SK-N-SH treated with all-trans-retinoic acid at 6 μM for 48 hours (cell line): ENCODE measurements at places on chromosomes 1 and 21.

- peak; percentile 47; the same call in 1 of the 3 replicates for ATAC-seq
These were observed 633.8 kb downstream of the NCAM2 start for GRCh38 chr21:21631961-21632360.

- no peak for ATAC-seq
These were observed 144.2 kb downstream of the LYPLAL1 start for GRCh38 chr1:219317762-219318353.

- no peak for ATAC-seq
These were observed 3.0 kb downstream of the NT5C1A start for GRCh38 chr1:39668894-39669293.

GRCh38 chr1:15956150-15956549 lies 19.8 kb downstream of the ZBTB17 start:
- peak; percentile 12; the same call in 1 of the 3 replicates for ATAC-seq

- no peak for ATAC-seq
These were observed 116.2 kb downstream of the KIF26B start for GRCh38 chr1:245270972-245271371.

- ATAC-seq = no peak
These were observed 8.2 kb upstream of the TRIM63 start for GRCh38 chr1:26075421-26076144.

GRCh38 chr1:198187973-198188588 lies 31.3 kb downstream of the NEK7 start:
- peak; percentile 22 for ATAC-seq

- no peak for ATAC-seq
These were observed 6.2 kb upstream of the ANKRD65 start for GRCh38 chr1:1427106-1427819.

GRCh38 chr1:190102757-190103326 lies 374.8 kb downstream of the BRINP3 start:
- ATAC-seq = no peak

GRCh38 chr1:212287261-212287895 lies 2.2 kb downstream of the PPP2R5A start:
- no peak for ATAC-seq

- ATAC-seq = no peak
These were observed 9.8 kb downstream of the CACYBP start for GRCh38 chr1:175009532-175009931.

GRCh38 chr1:69706473-69706872 lies 138.8 kb downstream of the LRRC7 start:
- ATAC-seq = no peak

DNA sequence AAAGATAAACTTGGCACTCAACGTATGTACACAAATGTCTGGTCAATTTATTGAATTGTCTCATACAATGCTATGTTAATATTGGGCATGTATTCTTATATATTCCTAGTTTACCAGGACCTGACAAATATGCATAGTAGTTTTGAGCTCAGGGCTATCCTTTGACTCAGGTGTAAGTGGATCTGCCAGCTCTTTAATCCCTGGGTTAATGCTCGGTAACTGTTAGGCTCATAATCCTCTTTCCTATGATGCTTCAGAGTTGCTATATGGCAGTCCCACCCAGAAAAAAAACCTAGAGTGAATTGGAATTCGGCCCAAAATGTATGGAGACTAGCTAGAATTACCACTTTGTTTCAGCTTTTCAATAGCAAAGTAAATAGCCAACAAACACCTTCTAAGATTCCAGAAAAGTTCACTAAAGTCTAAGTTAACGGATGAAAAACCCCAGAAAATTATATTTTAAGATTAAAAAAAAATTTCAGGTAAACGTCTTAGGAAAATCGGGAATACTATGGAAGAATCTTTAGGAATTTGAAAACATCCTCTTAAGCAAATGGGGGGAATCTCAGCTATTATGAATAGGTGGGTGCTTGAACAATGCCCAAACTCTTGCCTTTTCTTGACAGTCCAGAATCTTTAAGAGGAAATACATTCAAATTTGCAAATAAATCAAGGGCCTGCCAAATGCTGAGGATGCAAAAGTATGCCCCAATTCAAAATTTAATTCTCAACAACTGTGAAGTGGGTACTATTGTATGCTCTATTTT lies 10.9 kb downstream of the H3-3A start:
- no peak for ATAC-seq

DNA sequence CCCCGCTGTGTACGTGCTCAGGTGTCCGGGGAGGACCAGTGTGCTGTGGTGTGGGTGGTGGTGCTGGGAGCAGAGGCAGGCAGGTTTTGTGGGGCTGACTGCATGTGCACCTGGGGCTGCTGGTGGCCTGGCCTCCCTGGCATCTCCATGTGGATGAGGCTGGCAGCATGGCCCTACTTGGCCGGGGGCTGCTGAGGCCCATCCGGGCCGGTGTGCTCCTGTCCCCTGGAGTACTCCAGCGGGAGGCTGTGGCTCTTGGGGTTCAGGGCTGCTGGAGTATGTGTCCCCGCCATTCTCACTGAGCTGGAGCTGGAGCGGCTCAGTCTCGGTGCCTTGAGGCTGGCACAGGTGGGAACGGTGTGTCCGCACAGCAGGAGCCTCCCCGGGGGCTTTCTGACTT lies 20.8 kb upstream of the PEX10 start:
- no peak for ATAC-seq

GRCh38 chr1:110476028-110476765 lies 25.2 kb downstream of the PROK1 start:
- ATAC-seq = no peak

DNA sequence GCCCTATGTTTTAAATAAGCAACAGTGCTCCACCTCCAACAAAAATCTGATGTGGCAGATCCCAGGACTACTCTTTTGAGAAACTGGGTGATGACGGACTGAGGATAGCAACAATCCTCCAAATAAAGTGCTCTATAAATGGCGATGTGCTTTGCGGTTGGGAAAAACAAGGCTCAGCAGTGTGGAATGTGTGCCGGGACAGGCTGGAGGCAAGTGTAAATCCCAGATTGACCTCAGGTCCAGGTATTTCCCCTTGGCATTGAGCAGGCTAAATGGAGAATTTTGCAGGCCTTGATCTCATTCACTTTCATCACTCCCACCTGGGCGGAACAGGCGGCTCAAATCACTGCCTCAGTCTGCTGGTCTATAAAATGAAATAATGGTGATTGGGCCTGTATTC lies 35.1 kb downstream of the LRRC42 start:
- ATAC-seq = no peak

GRCh38 chr1:110877364-110877763 lies 4.4 kb downstream of the CD53 start:
- no peak for ATAC-seq

GRCh38 chr1:198620951-198621824 lies 17.7 kb upstream of the PTPRC start:
- no peak for ATAC-seq

- ATAC-seq = no peak
These were observed 124.6 kb downstream of the BACH1 start for GRCh38 chr21:29423099-29423870.

GRCh38 chr1:179376223-179376622 lies 10.5 kb downstream of the AXDND1 start:
- ATAC-seq = no peak

- ATAC-seq = no peak
These were observed 42.6 kb downstream of the FCRL5 start for GRCh38 chr1:157509546-157510232.

- peak; percentile 78 for ATAC-seq
These were observed 28.0 kb upstream of the EVA1B start for GRCh38 chr1:36351227-36351977.

DNA sequence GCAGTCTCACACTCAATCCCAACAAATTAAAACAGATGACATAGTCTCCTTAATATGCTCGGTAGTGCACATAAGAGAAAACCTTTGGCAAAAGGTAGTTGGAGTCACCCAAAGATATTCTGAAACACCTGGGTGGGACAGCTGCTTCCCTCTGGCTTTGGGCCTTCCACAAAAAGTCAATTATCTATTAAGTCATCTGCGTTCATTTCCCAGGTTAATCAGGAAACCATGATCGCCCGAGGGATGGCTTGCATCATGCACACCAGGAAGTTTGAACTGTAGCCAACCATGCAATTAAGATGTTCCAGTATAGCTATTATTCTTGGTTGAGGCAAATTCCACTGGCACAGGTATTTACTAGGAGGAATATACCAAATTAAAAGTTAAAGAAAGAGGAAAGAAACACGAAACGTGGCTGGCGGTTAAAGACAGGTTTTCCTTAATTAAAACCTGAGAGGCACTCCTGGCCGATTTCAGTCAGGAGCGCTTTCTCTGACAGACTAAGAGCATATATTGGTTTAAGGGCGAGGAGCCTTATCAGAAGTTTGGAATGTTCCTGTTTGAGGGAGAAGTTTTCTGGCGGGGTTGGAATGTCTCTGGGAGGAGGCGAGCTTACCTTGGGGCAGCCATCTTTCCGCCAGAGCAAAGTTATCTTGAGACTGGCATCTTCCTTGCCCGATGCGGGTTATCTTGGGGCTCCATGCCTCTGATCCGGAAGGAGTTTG lies 19.9 kb downstream of the CLDN17 start:
- no peak for ATAC-seq

DNA sequence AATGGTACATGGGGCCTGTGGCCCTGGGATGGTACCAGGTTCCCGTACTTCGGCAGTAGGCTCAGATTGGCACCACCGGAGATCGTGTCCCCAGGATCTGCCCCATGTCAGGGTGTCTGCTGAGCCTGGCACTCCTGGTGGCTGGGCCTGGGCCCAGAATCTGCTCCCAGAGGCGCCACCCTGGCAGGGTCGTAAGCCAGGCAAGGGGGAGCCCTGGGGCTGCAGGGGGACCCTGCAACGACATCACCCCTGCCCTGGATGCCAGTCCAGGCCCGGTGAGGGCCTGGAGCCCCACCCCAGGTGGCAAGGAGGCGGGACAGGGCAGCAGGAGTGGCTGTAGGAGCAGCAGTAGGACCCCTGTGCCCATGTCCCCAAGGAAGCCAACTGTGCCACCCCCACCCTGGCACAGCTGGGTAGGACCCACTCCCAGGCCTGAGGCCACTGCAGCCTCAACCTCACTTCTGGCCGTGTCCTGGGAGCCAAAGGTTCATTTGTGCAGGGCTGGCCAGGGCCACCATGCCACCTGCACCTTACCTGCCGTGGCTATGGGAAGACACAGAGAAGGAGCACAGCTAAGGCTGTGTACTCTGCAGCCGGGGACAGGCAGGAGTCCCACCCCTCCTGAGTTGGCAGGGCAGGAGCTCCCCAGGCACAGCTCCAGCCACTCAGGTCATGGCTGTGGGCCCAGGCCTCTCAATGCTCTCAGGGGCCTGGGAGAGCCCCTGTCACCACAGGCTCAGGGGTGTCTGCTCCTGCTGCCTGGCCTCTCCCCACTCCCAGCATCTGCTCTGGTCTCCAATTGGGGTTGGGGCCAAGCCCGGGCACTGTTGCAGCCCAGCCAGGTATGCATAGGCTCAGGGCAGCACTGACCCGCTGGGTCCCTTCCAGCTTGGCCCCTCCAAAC lies 141.7 kb downstream of the EIF4G3 start:
- no peak for ATAC-seq

DNA sequence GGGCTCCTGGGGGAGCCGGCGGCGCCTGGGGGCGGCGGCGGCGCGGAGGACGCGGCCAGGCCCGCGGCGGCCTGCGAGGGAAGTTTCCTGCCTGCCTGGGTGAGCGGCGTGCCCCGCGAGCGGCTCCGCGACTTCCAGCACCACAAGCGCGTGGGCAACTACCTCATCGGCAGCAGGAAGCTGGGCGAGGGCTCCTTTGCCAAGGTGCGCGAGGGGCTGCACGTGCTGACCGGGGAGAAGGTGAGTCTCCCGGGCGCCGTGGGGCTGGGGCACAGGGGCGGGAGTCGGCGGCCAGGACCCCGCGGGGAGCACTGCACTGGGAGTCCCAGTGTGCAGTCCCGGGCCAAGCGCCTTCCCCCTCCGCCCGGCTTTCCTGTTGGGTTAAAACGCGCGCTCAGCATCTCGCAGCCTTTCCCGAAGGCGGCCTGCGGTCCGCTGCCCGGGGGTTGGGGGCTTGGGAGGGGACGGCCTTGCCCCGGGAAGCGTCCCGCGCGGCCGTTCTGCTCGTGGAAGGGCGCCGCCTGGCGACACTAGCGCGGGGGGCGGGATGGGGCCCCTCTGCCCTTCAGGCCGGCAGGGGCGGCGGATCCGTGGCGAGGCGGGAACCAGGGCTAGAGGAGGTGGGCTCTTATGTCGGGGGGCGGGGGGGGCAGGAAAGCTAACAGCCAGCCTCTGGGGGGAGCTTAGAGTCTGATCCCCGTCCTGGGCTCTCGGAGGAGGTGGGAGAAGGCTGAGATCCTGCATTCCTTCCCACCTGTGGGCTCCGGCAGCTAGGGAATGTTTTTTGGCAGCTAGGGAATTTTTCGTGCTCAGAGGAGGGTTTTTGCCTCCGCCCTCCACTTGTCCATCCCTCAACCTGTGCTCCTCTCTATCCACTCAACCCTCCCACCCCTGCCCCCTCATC lies 1.1 kb downstream of the HUNK start:
- peak; percentile 71 for ATAC-seq

DNA sequence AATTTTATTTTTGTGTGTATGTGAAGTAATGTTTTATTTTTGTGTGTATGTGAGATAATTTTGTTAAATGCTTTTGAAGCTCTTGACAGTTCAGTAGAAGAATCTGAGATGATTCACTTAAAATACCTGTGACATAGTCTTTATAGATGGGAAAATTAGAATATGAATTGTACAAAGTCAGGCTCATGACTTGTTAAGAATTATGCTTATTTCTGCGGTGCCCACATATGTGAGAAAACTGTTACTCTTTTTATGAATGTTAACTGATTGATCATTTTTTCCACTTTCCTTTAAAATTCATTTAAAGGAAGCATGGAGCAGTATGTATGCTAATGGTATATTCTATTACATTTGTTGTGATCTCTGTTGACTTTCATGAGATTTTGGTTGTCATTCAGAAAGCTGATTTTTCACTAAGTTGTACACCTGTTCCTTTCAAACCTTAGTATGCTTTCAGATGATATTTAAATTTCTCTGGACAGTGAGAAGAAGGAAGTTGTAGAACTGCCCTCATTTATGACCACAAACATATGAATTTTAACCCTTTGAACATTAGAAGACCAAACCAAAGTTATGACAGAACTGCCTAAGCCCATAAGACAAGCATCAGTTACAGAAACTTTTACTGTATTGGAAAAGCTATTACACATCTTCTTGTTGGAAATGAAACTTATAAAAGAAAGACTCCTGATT lies 110.1 kb downstream of the POU2F1 start:
- no peak for ATAC-seq

DNA sequence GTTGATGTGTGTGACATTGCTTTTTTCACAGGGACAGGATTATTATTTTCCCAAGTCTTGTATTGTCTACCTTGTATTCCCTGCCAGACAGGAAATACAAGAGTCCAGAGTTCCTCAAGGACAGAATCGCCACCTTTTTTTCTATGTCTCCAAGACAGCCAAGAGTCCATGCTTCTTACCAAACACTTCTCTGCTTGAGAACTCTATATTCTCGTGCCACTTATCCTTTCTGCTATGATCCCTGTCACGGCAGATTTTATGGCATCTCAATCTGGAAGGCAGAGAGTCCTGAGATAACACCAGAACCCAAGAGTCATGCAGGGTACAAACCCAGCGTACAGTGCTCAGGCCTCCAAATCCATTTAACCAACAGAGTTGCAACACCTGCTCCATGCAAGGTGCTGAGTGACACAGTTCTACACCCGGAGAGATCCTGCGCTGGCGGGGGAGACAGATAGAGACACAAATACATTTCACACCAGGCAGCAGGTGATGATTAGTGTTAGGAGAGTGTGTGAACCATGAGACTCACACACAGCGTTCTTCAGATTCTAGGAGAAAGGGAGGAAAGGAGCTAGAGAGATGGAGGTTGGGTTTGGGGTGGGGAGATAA lies 107.6 kb downstream of the NAV1 start:
- ATAC-seq = no peak

GRCh38 chr1:226157761-226158316 lies 28.7 kb downstream of the ACBD3 start:
- no peak for ATAC-seq

- ATAC-seq = no peak
These were observed 3.5 kb downstream of the SYTL1 start for GRCh38 chr1:27345272-27345671.

GRCh38 chr1:23777979-23778814 lies at the start of gene PITHD1:
Gene PITHD1 (plus strand): TSS chr1:23778418. CDS start chr1:23778516, 98 bp downstream.
- ATAC-seq = peak; percentile 86
